AML-193 (cell line): ENCODE measurements at places on chromosomes 3 and 15.

- DNase-seq, result no peak
Measured at GRCh38 chr15:77048135-77048876, 22.6 kb downstream of the TSPAN3 start.

DNA sequence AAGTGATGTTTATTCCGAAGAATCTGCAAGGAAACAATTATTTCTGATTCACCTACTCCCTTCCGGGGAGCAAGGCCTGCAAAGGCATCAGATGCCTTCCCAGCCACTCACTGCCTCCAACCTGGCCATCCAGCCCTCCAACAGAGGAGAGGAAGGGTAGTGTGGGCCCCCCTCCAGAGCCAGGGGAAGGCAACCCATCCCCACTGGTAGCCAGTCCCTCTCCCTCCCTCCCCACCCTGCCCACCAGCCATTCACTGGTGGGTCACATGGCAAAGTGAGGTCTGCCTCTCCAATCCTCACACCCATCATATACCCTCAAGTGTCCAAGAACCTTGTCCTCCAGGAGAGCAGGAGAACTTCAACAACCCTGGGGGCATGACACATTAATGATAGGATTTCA lies 2.4 kb upstream of the VIPR1 start:
- DNase-seq, result no peak

GRCh38 chr3:112132554-112132953 lies 494 bp downstream of the GCSAM start:
- no peak for DNase-seq

- DNase-seq, result no peak
Measured at GRCh38 chr3:62615258-62615849, 242.0 kb upstream of the FEZF2 start.

GRCh38 chr15:37518436-37518835 lies 416.0 kb upstream of the TMCO5A start:
- DNase-seq, result no peak

DNA sequence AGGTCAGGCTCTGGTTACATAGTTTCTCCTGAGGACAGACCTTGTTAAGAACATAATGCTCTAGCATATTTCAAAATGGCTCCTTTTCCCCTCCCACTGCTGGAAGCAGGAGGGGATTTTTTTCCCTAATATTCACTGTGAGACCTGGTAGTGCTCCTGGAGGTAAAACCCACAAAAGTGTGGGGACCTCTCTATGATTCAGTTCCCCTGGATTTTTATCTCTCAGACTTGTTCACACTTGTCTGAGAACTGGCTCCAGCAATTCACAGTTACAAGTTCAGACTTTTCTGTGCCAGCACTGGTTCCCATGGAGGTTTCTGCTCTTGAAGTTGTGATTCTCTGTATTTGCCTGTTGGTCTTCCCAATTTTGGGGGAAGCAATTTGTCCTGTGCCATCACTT lies 36.3 kb upstream of the PCOLCE2 start:
- DNase-seq, result no peak

- DNase-seq, result no peak
Measured at GRCh38 chr3:35528728-35529127, 110.6 kb upstream of the ARPP21 start.

DNA sequence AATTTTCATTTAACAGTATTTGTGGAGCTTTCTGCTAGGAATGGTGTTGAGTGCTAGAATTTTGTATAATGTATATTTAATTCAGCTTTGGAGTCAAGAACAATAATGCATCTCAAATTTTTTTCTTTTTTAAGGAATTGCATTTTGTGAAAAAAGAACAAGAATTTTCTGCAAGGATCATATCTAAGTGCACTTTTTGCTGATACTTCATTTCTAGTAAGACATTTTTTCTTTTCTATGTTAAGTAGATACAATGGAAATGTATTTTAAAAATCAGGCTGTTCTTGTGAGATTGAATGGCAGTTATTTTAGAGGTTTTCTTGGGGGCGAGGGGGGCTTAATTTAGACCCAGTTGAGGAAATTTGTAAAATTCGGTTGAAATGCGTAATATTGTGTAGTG lies 32.5 kb downstream of the MEF2A start:
- no peak for DNase-seq

GRCh38 chr15:100330629-100331215 lies 11.1 kb downstream of the ADAMTS17 start:
- DNase-seq, result no peak

DNA sequence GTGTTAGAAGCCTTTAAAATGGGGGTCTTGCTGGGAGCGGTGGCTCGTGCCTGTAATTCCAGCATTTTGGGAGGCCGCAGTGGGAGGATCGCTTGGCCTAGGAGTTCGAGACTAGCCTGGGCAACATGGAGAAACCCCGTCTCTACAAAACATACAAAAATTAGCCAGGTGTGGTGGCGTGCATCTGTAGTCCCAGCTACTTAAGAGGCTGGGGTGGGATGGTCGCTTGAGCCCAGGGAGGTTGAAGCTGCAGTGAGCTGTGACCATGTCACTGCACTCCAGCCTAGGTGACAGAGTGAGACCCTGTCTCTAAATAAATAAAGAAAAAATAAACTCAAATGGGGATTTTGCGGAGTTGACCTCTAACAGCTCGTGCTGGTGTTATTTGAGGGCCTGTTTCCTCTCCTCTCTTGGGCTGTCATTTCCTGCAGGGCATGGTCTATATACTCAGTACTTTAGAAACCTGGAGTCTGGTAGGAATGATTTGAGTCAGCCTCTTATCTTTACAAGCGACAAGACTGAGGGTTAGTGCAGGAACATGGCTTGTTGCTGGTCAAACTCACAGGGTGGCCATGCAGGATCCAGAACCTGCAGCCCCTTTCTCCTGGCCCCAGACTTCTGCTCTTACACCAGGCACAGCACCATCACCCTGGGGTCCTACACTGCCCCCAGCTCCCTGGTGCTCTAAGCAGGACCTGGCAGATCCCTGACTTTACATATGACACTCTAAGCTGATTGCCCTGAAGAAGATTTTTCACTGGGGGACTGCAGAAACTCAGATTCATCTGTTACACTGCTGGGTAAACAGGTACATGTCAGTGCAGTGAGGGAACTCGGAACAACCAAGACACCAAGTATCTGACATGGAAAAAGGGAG lies 15.1 kb downstream of the EHD4 start:
- no peak for DNase-seq

DNA sequence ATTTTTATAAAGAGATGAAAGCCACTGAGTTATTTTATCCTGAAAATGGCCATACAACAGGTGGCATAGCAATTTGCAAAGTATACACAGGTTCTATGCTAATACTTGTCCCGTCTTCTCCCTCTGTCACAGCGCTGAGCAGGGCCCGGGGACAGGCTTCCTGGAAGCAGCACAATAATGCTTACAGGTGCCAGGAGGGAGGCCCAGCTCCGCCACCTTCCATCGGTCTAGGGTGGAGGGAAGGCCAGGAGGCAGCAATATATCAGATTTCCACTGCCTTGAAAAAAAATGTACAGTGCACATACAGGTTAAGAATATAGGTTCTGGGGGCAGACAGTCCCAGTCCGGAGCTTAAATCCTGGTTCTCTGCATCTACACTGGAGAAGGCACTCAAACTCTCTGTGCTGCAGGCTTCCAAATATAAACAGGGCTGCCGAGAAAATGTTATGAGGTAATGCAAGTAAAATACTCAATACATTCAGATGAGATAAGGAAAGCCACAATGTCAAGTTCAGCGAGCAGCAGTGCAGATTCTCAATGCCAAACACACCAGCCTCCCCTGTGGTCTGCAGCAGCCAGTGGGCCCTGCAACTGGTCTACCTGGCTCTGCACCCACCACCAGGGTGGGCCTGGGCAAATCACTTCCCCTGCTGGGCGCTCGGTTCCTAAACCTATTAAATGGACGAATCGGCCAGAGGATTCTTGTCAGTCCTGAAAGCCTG lies 189.6 kb downstream of the XXYLT1 start:
- no peak for DNase-seq

GRCh38 chr3:158631981-158632380 lies 12.3 kb upstream of the GFM1 start:
- no peak for DNase-seq

DNA sequence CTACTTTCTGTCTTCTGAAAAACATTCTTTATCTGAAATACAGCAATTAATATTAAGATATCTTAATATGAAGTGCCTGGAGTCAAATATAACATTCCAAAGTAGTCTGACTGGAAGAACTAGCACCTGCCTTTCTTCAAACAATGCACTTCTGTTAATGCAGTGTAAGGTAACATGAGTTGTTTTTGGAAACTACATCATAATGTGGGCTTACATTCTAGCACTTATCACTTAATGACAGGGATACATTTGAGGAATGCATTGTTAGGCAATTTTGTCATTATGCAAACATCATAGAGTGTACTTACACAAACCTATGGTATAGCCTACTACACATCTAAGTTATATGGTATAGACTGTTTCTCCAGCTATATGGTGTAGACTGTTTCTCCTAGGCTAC lies 49.2 kb downstream of the SLC15A2 start:
- no peak for DNase-seq

- peak; percentile 99 for DNase-seq
Measured at GRCh38 chr3:132317229-132317948, at the start of gene ACP3. Gene ACP3 (plus strand): TSS chr3:132317407. CDS start chr3:132317457, 50 bp downstream.

- DNase-seq, result no peak
Measured at GRCh38 chr15:27342991-27343390, 372.0 kb downstream of the GABRG3 start.

GRCh38 chr3:4376499-4376898 lies 73.3 kb downstream of the SETMAR start:
- no peak for DNase-seq

- DNase-seq, result no peak
Measured at GRCh38 chr3:141071681-141072260, 20.6 kb downstream of the SPSB4 start.

DNA sequence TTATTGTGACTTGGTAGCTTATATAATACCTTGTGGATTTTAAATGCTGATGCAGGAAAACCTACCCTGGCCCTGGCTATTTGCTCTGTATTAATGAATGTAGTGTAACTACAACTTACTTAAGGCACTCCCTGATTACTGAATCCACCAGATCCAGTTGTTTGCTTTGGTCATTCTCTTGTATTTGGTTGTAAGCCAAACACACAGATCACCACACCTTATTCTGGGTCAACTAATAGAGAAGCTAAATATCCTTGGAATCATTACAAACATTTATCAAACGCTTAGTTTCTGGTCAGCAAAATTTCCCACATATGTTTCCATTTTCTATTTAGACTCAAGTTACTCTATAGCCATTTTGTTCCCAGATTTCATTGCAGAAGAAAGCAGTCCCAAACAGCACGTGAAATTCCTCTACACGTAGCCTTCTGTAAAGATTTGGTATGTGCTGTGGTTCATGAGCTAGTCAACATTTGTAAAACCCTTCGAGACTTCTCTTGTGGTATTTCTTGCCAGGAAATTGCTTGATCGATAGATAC lies 322.6 kb downstream of the MEX3B start:
- DNase-seq, result no peak

DNA sequence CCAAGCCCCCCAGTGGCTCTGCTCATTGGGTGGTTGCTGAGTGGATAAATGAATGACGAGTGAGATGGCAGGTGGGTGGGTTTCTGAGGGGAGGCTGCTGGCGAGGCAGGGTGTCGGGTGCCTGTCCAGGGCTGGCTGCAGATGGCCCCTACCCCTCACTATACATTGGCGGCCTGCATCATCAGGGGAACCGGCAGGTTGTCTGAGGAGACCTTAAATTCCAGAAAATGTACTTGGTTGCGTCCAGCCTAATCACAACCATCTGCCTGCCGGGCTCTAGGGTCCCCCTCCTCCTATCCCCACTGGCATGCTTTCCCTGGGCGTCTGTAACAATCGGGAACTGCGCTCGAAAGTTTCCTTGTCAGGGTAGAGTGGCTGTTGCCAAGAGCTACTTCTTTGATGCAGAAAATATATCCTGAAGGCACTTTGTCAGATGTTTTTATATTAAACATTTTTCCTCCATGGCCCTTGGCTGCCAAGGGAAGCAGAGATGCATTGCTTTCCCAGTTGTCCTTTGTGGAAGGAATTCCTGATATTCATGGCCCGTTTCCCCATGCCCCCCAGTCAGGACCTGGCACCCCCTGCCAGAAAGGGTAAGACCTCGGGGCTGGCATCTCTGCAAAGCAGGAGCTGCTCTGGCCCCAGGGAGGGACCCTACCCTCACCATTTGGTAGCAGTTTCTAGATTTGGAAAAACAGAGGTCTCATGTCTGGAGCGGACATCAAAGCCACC lies 22.9 kb downstream of the SMAD6 start:
- no peak for DNase-seq

GRCh38 chr3:67450153-67450552 lies 204.3 kb downstream of the SUCLG2 start:
- DNase-seq, result no peak

DNA sequence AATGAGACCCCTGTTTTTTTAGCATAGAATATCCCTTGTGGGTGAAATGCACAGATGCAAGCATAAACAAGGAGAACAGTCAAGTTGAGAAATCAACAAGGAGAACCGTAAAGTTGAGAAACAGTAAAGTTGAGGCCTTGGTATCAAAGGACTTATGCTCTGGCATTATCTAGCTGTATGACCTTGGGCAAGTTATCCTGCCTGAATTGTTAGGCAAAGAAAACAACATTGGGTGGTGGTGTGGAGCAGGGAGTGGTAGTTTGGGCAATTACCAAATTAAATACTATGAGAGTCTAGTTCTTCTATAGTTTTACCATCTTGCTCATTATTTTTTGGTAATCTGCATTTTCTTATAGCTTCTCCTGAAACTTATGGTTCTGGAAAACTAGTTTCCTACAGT lies 573.4 kb upstream of the ARPP21 start:
- DNase-seq, result no peak

DNA sequence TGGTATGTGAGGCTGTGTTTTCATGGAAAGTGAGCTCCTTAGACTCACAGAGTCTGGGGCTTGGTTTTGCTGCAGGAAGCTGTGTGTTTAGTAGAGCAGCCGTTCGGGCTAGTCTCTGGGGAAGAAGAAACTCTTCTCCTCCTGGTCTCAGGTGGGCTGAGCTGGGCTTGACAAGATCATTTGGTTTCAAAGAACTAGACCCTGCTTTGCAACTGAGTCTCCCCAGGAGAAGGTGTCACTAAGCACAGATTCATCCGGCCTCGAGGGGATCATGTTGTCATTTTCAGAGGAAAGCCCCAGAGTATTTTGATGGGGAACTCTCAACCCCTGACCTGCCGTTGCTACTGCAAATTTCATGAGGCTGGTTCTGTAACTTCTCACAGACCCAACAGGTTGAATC lies 188.5 kb downstream of the FAM43A start:
- DNase-seq, result no peak

DNA sequence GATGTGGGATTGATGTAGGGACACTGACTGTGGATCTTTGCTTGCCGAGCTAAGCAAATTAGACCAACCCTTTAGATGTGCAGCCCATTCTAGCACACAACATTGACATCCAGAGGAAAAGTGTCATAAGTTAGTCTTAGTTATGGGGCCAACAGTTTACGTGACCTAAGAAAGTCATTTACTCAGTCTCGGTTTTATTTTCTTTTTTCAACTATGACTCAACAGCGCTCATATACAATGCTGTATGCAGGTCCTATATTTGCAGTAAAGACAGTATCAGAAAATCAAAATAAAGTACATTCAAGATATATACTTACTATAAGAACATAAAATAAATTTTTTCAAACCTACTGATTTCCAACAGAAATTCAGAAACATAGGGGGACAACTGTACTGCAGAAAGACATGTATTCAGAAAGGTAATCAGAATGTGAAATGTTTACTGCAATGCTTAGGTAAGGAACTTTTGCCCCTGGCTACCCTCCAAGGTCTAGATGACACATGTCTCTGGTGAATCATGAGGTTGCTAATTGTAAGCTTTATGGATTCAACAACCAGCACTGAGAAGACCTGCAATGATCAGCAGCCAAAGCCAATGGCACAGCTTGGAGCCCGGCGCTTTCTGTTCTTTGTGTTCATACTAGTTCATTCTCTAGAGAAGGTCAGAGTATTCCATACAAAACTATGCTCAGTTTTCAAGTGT lies 317.5 kb upstream of the CNTN6 start:
- DNase-seq, result no peak

GRCh38 chr3:38163841-38164642 lies 1.3 kb upstream of the OXSR1 start:
- no peak for DNase-seq
